ENCODE measurements at places on chromosomes 2 and 18.

GRCh38 chr2:234690569-234691213, 193.8 kb upstream of the ARL4C start:
- DNase-seq, result no peak

DNA sequence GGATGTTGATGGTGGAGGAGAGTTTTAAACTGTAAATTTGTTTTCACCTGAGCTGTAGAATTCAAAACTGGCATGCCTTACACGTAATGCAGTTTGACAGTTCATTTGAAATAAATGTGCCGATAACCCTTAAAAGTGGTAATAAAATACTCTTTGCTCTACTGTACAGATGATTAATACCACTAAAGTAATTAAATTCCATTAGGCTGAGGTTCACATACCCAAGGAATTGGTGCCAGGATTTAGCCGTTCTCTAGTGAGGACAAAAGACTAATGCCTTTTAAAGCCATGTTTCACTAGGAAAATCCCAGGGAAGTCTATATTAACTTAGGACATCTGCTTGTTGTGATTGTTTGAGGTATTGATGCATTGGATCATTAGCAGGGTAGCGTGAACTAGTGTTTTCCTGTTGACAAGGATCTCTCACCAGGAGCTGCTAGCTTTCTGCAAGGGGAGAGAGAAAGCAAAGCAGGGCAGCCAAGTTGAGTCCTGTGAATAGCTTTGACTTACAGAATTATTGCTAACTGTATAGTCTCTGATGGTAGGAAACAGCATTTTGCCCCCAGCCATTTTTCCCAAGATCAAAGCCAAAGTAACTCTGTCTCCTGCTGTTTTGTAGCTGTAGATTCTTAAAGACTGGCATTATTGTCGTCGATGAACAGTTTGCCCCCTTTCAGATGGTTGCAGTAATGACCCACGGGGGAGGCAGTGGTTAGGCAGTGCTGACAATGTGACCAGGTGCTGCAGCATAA, 280.9 kb upstream of the FANCL start:
- no peak for DNase-seq

GRCh38 chr18:79375441-79376154, 20.1 kb upstream of the NFATC1 start:
- DNase-seq, result no peak

DNA sequence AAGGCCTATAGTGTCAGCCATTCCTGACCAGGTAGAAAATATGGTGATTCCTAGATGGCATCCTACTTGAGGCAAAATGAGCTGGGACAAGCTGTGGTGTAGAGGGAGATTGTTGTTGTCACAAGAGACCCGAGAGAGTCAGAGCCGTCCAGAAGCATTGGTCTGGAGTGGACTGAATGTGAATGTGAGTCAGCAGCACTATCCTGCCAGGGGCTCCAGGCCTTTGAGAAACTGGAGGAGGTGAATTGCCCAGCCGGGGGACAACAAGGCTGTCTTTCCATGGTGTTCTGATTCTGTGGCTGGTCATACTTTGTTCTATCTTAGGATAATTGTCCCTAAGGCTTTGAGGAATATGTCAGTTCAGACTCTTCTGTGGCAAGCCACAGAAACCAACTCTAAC, 29.4 kb upstream of the EIF2AK3 start:
- no peak for DNase-seq

- no peak for DNase-seq
Observed at GRCh38 chr2:88837511-88838160, 146.2 kb downstream of the RPIA start.

GRCh38 chr2:9029721-9030120, 26.2 kb upstream of the MBOAT2 start:
- DNase-seq, result no peak
